ENCODE measurements at places on chromosomes 5 and 9. TPM values are rescaled to one million over a fixed set of nuclear protein-coding genes. Genes with fewer than 3 reads are reported as not detected.

Gene WNK2
- not detected for total RNA-seq

Gene TAF11L5
- not detected for total RNA-seq

Gene SSBP2
- 15.5 TPM for total RNA-seq

Gene GOLM1
- total RNA-seq = 34.1 TPM

Gene MSMP
- total RNA-seq = not detected

Gene LTC4S
- not detected for total RNA-seq

Gene KIF2A
- total RNA-seq = 69.1 TPM

Gene SPATA31D3
- not detected for total RNA-seq

All from fibroblast of villous mesenchyme (primary cell).